Uterus (tissue), 4 donors: ENCODE measurements at places on chromosomes 4 and X. TPM values are rescaled to one million over a fixed set of nuclear protein-coding genes. Genes with fewer than 3 reads are reported as not detected.

DNA sequence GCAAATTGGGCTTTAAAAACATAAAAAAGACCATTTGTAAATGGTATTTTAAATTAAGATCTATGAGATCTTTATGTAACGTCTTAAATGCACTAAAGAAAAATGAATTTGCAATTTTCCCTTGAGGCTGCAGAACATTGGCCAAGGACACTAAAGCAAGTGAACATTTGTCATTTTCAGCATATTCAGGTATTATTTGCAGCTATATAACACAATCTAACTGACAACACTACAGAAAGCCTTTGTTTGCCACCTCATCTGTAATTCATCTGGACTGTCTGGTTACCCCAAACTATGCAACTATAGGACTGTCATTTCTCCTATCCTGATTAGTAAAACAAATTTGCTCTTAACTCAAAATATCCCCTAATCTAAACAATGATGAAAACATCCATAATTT is 74.8 kb downstream of the ANTXR2 start:
- DNase-seq: no peak
- no peak overlapping the region for H3K4me3 ChIP-seq
- no peaks in the 10 kb centered on the region for H3K27me3 ChIP-seq
- no peaks in the 10 kb centered on the region for H3K36me3 ChIP-seq
- H3K4me1 ChIP-seq: peaks cover 11% of the 10 kb centered on the region

- no peaks in the 10 kb centered on the region for H3K27me3 ChIP-seq
- no peak for DNase-seq
- no peak overlapping the region for H3K4me3 ChIP-seq
Observed at GRCh38 chr4:145019346-145019745, 78.7 kb downstream of the ANAPC10 start.

DNA sequence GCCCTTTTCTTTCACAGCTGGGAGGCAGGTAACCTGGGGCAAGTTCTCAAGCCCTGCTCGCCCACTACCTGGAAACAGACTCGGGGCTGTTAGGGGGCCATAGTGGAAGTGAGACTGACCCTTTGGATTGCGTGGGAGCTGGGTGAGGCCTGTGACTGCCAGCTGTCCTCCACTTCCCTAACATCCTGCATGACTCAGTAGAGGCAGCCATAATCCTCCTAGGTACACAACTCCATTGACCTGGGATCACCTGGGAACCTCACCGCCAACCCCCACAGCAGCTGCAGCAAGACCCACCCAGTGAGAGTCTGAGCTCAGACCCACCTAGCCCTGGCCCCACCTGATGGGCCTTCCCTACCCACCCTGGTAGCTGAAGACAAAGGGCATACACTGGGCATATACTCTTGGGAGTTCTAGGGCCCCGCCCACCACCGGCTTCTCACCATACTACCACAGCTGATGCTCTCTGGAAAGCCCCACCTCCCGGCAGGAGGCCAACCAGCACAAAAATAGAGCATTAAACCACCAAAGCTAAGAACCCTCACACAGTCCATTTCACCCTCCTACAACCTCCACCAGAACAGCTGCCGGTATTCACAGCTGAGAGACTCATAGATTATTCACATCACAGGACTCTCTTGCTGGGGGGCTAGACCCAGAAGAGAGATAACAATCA is 61.1 kb upstream of the DCTD start:
- no peaks in the 10 kb centered on the region for H3K27me3 ChIP-seq
- no peaks in the 10 kb centered on the region for H3K4me1 ChIP-seq
- no peaks in the 10 kb centered on the region for H3K36me3 ChIP-seq
- no peak overlapping the region for H3K27ac ChIP-seq
- H3K4me3 ChIP-seq: no peak overlapping the region

GRCh38 chr4:128924951-128925350 is 115.5 kb downstream of the JADE1 start:
- no peak for DNase-seq
- H3K36me3 ChIP-seq: no peaks in the 10 kb centered on the region
- H3K4me3 ChIP-seq: no peak overlapping the region
- no peaks in the 10 kb centered on the region for H3K27me3 ChIP-seq
- H3K4me1 ChIP-seq: no peaks in the 10 kb centered on the region

DNA sequence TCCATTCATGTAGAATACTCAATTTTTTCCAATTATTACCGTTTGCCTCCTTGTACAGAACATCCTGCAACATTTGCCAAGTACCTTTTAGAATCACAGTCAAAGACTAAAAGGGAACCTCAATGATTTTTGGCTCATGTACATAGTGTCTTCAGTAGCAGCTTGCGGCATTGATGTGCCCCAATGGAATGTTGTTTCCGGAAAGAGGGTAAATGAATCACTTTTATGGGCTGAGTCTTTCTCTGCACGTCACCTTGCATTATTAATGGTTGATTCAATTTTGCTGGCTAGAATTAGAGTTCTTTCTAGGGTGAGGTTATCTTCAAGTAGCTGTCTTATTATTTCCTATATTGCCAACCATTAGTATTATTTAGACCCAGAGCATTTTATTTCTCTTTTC is 116.9 kb upstream of the GABRA2 start:
- H3K4me1 ChIP-seq: no peaks in the 10 kb centered on the region
- H3K27ac ChIP-seq: no peak overlapping the region

GRCh38 chr4:22488106-22488505 is 27.8 kb downstream of the ADGRA3 start:
- H3K4me1 ChIP-seq: peaks cover 2% of the 10 kb centered on the region
- no peaks in the 10 kb centered on the region for H3K27me3 ChIP-seq
- H3K36me3 ChIP-seq: no peaks in the 10 kb centered on the region

GRCh38 chr4:827209-828081 is 1.5 kb upstream of the CPLX1 start:
- no peaks in the 10 kb centered on the region for H3K36me3 ChIP-seq
- H3K27me3 ChIP-seq: peaks cover 17% of the 10 kb centered on the region
- H3K4me1 ChIP-seq: no peaks in the 10 kb centered on the region
- no peak overlapping the region for H3K27ac ChIP-seq
- no peak overlapping the region for H3K4me3 ChIP-seq
- no peak for DNase-seq

GRCh38 chrX:45758319-45758718 is 557.6 kb upstream of the DIPK2B start:
- H3K4me3 ChIP-seq: no peak overlapping the region
- peaks cover 2% of the 10 kb centered on the region for H3K27me3 ChIP-seq
- DNase-seq: no peak
- peak overlapping the region; percentile 24 for H3K27ac ChIP-seq

DNA sequence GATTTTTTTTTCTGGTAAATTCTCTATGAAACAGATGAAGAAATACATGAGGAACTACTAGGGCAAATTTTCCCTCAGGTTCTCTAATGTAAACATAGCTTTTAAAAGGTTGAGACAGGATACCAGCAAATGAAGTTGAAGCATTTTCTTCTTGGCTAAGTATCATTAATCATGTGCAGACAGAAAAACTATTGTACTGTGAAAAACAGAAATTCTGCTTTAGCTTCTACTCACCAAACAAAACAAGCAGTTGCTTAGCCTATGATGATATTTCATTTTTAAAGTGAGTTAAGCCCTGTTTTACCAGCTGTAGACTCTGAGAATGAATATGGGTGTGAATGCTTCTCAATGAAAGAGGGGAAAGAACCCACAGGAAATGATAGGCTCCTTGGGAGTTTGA is 358.9 kb downstream of the TRAM1L1 start:
- no peak for DNase-seq
- H3K36me3 ChIP-seq: no peaks in the 10 kb centered on the region
- no peaks in the 10 kb centered on the region for H3K27me3 ChIP-seq
- H3K4me3 ChIP-seq: no peak overlapping the region

DNA sequence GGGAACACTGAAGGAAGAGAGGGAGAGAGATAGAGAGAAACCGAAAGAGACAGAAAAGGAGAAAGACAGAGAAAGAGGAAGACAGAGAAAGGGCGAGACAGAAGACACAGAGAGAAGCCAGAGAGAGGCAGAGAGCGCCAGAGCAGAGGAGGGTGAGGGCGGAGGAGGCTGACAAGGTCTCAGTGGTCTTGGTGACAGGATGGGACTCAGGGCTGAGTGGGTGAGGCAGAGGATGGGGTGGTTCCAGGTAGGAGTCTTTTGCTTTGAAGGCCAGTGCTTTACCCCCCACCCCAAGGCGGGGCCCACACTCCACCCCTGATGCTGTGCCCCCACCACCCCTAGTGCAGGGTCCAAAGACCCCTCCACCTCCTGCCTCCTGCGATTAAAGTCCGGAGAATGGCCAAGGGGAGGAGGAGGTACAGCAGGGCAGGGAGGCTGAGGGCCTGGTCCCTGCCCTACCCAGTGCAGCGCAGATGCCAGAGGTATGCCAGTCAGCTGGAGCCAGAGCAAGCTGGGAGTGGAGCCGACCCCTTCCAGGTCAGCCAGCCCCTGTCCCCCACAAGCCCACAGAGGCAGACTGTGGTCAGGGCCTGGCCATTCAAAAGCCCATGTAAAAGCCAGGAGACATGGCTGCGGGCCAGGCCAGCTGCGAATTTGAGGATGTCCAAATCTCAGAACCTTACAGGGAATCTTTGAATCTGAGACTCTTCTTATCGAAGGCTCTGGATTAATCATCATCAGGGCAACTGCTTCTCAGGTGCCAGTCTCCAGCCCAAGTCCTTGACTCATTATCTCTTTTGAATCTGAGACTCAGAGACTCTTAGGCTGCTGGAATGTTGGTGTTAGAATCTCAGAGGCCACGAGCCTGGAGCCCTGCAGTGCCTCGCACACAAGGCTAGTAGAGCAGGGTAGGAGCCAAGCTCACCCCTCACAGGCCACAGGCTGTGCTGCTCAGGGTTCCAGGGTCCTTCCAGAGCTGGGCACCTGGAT is 758 bp downstream of the IQSEC2 start:
- DNase-seq: peak; percentile 71
- peak overlapping the region; percentile 37 for H3K4me3 ChIP-seq
- no peaks in the 10 kb centered on the region for H3K36me3 ChIP-seq
- H3K27me3 ChIP-seq: no peaks in the 10 kb centered on the region

DNA sequence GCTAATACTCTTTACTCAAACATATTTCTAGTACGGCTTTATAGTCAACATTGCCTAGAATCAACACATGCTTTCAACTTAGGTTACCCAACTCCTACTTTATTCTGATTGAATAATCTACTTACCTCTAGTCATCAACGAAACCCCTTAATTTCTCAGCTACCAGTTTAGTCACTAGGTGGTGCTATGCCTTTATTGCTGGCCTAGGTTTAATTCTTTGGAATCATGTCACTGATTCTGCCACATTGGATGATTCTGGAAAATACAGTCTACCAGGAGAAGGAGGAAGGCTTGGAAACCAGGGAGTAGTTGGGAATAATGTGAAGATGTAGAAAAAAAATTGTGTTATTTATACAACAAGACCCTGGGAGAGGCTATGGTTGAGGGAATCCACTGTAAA is 167.7 kb downstream of the DCAF12L2 start:
- DNase-seq: no peak
- no peak overlapping the region for H3K4me3 ChIP-seq
- no peaks in the 10 kb centered on the region for H3K36me3 ChIP-seq
- H3K4me1 ChIP-seq: no peaks in the 10 kb centered on the region
- no peaks in the 10 kb centered on the region for H3K27me3 ChIP-seq

DNA sequence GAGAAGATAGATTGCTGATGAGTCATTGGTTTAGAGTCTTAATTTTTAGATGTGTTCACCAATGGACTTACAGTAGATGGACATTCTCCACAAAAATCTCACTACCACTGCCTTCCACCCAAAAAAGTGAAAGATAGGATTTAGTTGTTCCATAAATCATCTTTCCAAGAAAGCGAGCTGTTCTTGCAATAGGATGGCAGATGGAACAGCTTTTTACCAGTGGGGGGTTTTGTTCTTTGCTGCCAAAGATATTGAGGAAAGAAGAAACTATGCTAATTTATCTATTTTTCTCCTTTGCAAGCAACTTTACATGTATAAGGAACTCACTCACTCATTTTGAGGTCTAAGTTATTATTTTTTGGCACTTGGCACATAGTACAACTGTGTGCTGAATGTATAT is 109.5 kb downstream of the ADGRL3 start:
- H3K4me3 ChIP-seq: no peak overlapping the region
- no peaks in the 10 kb centered on the region for H3K4me1 ChIP-seq
- H3K27ac ChIP-seq: no peak overlapping the region
- no peaks in the 10 kb centered on the region for H3K27me3 ChIP-seq
- no peak for DNase-seq

DNA sequence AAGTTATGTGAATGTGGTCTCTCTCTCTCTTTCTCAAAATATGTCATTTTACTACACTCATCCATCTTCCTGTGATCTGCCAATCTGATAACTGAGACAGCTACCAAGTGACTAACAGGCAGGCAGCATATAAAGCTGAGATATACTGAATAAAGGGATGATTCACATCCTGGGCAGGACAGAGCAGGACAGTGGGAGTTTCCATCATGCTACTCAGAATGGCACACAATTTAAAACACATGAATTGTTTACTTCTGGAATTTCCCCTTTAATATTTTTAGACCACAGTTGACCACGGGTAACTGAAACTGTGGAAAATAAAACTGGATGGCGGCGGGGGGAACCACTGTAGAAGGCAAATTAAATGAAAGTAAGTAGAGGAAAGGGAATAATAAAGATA is 58.6 kb upstream of the DCTD start:
- DNase-seq: no peak
- no peak overlapping the region for H3K27ac ChIP-seq
- no peaks in the 10 kb centered on the region for H3K36me3 ChIP-seq
- no peaks in the 10 kb centered on the region for H3K27me3 ChIP-seq

DNA sequence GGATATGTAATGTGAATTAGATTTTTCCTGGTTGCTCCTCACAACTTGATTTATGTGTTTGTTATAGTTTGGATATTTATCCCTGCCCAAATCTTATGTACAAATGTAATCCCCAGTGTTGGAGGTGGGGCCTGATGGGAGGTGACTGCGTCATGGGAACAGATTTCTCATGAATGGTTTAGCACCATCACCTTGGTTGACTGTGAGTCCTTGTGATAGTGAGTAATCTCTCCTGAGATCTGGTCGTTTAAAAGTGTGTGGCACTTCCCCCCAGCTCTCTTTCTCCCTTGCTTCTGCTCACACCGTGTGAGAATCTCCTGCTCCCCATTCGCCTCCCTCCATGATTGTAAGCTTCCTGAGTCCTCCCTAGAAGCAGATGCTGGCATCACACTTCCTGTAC is 2.2 kb downstream of the MID2 start:
- no peak for DNase-seq
- peak overlapping the region; percentile 92 for H3K27ac ChIP-seq
- no peaks in the 10 kb centered on the region for H3K27me3 ChIP-seq

The ERAS gene
- total RNA-seq: 0.46 TPM

The TEX11 gene
- 0.35 TPM for total RNA-seq

The TMEM144 gene
- 3.8 TPM for total RNA-seq

The ARHGEF38 gene
- total RNA-seq: not detected

The COL4A6 gene
- total RNA-seq: 51.3 TPM

The CMC4 gene
- 14.3 TPM for total RNA-seq

The RGN gene
- total RNA-seq: 0.59 TPM
